ENCODE measurements at places on chromosomes 1 and 21.

GRCh38 chr1:235225299-235225698, 64.2 kb upstream of the RBM34 start:
- no peak for DNase-seq

GRCh38 chr1:69787151-69787550, 219.4 kb downstream of the LRRC7 start:
- no peak for DNase-seq

DNA sequence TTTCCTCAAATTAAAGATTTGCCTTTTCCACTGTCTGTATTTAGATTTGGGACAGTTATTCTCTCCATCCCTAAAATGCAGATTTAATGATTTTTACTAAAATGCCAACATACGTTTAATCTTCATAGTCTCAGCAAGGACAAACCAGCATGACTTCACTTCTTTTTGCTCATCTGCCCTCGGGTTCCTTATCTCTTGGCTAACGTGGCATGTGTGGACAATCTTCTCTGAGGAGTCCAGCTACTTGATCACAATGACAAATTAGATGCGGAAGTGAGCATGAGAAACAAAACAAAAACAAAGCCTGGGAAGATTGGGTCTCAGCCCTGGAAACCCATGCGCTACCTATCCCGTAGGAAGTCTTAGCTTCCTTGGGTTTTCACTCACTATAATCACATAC, 1.0 kb downstream of the MRAP start:
- DNase-seq = no peak

DNA sequence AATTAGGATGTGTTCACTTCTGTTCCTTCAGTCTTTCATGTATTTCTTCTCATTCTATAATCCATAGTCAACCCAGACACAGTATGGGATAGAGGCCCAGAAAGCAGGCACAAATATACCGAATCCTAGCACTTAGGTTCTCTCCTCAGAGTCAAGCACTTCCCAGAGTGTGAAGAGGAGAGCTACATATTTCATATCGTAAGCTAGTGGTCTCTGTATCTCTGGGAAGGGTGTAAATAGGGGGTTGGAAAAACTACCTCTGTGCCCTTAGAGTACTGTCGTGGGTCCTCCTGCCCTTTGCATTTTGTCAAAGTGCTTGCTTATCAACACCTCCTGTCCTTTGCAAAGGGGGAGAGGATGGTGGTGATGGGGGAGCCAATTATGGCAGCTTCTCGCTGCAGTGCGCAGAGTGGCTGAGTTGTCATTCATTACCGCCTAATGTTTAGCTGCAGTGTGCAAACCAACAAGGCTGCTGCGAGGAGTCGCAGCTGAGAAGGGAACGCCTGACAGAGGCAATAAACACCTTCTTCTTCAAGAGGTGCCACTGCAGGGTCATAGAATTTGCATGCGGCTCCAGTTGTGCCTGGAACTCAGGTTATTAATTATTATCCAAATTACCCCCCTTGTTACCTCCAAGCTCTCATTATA, 182.7 kb downstream of the NUF2 start:
- no peak for DNase-seq

DNA sequence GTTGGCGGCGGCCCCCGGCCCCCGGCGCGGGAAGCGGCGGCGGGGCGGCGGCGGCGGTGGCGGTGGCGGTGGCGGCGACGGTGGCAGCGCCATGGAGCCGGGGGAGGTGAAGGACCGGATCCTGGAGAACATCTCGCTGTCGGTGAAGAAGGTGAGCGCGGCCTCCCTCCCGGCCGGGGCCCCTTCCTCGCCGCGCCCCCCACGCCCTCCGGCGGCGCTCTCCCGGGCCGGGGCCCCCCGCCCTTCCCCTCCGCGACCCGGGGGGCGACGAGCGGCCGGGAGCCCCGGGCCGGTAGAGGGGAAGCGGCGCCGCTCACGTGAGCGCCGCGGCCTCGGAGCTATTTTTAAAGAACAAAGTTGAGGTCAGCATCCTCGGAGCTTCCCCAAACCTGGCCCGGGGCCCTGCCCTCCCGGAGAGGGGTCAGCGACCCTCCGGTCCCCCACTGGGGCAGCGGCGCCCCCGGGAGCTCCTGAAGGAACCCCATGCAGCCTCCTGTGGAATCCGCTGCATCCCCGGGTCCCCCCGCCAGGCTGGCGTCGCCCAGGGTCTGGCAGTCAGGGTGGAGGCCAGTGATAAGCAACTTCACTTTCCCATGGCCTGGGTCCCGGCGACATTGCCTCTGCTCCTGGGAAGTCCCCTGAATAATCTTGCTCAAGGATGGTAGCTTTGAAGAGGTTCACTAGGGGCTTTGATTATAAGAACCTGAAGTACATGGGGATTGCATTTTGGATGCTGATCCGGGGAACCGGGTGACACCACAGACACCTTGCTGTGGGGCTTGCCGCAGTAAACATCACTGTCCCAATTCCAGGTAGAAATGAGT, 560 bp downstream of the PLEKHM2 start:
- DNase-seq = no peak

GRCh38 chr1:216614011-216614934, 109.0 kb downstream of the ESRRG start:
- DNase-seq = no peak

- DNase-seq = no peak
Observed at GRCh38 chr21:42155045-42155855, 63.7 kb upstream of the ABCG1 start.

GRCh38 chr21:41966041-41966833, 12.4 kb upstream of the C2CD2 start:
- DNase-seq = no peak

- DNase-seq = no peak
Observed at GRCh38 chr21:34981791-34982190, 67.3 kb downstream of the RUNX1 start.

- no peak for DNase-seq
Observed at GRCh38 chr1:36411674-36412648, 14.3 kb upstream of the LSM10 start.

- no peak for DNase-seq
Observed at GRCh38 chr1:109767637-109768334, 4.1 kb upstream of the EPS8L3 start.

- no peak for DNase-seq
Observed at GRCh38 chr1:182641561-182641960, 37.4 kb upstream of the RGS16 start.

DNA sequence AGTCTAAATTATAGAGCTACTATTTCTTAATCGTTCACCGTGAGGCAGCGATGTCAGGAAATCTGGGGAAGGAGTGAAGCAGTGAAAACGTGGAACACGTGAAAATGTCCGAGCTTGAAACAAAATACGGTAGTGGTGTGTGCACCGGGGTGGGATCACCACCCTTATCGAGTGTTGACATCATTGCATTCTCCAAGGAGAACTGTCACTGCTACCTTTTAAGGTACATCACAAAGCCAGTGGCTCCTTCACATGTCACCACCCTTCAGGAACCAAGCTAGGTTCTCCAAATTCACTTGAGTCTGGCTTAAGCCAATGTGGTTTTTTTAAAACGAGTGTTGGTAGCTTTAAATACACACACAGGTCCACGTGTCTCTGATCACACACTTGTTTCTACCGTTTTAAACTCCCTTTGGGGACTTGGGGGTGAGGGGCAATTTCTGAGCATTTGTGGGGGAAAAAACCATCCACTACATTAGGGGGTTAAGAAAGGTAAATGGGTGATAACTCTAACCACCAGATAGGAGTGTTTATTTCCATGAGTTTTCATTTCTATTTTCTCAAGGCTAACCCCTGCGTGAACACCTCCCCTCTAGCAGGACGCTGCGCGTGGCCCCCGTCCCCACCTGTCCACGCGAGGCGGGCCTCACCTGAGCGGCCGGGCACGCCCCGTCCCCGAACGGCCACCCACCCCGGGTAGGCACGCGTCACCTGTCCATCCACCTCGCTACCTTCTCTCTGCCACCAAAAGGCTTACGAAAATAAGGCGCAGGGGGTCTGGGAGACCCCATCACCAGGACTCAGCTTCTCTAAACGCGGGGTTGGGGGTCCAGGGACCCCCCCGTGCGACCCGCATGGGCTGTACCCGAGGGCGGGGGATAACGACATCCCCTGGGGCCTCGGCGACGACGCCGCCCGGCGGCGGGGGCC, 978 bp downstream of the PRDM15 start:
- peak; percentile 26 for DNase-seq

GRCh38 chr1:91798740-91799139, 87.2 kb downstream of the TGFBR3 start:
- no peak for DNase-seq

DNA sequence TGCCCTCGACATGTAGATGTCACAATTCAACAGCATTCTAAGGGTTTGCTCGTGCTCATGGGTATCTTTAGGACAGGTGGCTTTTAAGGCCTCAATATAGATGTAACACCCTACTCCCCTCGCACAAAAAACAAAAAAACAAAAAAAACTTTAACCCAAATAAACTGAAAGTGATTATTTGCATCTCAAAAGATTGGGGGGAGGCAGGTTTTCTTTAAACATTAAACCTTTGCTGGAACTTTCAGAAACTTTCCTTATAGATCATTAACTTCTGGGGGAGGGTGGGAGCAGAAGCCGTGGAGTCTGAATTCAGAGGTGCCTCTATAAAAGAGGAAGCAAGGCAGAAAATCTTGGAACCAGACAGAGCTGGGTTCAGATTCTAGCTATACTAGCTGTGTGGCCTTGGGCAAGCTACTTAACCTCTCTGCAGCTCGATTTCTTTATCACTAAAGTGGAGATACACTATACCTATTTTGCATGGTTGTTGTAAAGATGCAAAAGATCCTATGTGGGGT, 3.2 kb upstream of the KIAA1614 start:
- DNase-seq = no peak

GRCh38 chr1:160168609-160169369, 17.4 kb downstream of the ATP1A4 start:
- no peak for DNase-seq

GRCh38 chr1:193313354-193314140, 127.1 kb upstream of the B3GALT2 start:
- DNase-seq = no peak

- no peak for DNase-seq
Observed at GRCh38 chr1:7954683-7955082, 6.8 kb upstream of the PARK7 start.

GRCh38 chr1:245715291-245715701, 560.5 kb downstream of the KIF26B start:
- no peak for DNase-seq

GRCh38 chr1:185080422-185080821, 35.1 kb downstream of the RNF2 start:
- DNase-seq = no peak

DNA sequence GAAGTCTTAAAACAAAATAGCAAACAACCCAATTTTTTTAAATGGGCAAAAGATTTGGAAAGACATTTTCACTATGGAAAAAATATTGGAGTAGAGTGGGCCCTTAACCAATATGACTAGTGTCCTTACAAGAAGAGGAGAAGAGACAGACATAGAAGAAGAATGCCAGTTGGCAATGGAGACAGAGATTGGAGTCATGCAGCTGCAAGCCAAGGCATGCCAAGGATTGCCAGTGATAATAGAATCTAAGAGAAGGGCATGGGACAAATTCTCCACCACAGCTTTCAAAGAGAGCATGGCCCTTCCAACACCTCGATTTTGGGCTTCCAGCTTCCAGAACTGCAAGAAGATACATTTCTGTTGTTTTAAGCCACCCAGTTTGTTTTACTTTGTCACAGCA, 92.7 kb downstream of the RGS2 start:
- DNase-seq = no peak

DNA sequence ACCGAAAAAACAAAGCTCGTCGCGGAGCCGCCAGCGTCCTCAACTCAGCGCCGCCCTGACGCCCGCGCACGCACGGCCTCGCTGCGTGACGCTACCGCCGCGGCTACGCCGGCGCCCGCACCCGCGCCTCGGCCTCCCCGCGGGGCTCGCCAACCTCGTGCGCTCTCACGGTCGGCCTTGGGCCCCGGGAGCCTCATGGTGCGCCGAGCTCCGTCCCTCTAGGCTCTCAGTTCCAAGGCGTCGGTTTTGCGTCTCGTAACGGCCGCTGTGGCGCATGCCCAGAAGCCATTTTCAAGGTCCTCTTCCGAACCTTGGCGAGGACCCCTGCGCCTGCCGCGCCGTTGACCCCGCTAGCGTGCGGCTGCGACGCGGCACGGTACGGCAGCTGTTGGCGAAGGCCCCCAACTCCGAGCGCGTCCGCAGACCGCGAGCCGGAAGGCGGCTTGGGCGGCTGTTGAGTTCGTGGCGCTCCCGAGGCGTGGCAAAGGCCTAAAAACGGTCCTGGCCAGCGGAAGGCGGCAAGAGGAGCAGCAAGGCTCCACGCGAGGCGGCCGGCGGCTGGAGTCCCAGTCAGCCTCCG, at the start of gene HENMT1:
Gene HENMT1 (minus strand): TSS at position 64 of the 580 bp plus-strand sequence. CDS start 1,209 bp downstream, outside the sequence.
- DNase-seq = peak; percentile 57

GRCh38 chr1:147549526-147549925, 8.2 kb downstream of the BCL9 start:
- no peak for DNase-seq

- no peak for DNase-seq
Observed at GRCh38 chr1:16677552-16678431, 11.0 kb upstream of the RNU1-3 start.

DNA sequence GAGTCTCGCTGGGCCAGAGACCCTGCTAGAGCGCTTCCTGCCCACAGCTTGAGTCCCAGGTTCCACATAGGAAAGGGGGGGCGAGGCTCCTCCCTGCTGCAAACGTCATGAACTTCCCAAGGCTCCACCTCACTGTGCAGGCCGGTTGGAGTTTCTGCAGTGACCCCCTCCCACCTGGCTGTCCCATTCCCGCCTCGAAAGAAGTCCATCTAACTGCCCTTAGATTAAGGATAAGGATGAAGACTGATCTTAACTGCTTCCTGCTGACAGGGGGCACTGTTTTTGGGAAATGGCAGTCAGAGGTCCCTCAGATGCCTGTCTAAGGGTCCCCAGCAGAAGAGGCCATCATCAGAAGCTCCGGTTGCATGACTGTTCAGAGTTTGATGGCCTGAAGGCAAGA, 62.7 kb downstream of the STUM start:
- DNase-seq = no peak

GRCh38 chr21:42621166-42621818, 32.1 kb upstream of the PDE9A start:
- DNase-seq = no peak

DNA sequence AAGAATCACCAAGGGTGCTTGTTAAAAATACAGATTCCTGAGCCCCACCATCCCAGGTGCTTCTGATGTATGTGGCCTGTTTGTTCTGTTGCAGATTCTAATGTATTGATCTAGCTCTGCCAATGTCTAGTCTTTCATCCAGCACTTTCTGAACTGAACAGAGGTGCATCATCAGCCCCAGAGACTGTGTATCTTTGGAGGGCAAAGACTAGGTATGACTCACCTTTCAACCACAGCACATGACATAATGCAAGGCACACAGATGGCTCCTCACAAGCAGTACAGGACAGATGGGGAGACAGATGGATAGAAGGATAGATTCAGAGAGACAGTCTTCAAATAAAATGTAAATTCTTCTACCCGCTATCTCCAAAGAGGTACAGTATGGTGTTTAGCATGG, 32.3 kb downstream of the CD58 start:
- DNase-seq = no peak

DNA sequence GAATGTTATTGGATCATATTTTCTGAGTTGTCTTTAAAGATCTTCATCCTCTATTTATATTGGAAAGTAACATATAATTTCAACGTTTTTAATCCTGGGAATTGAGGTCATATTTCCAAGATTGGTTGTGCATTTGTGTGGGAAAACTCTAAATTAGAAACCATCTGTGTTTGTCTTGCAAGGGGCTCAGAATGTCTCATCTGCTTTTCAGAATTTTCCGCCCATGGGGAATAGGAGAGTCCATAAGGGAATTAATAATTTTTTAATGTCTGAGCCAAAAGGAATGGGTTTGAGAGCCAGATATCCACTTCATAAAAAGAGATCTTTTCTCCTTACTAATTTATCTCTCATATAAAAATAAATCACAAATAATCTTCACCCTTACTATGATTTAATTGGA, 84.8 kb upstream of the MAP1LC3C start:
- DNase-seq = no peak

Data from stimulated activated CD4-positive, alpha-beta T cell treated with anti-CD3 and anti-CD28 coated beads, TNF-alpha, amount 100 ng/mL, for 4 hours (primary cell).